ENCODE measurements at places on chromosomes 2 and 18. TPM values are rescaled to one million over a fixed set of nuclear protein-coding genes. Genes with fewer than 3 reads are reported as not detected.

- DNase-seq, result peak; percentile 16
These were observed 64.9 kb downstream of the MCFD2 start for GRCh38 chr2:46850742-46851141.

- DNase-seq, result no peak
These were observed 153.0 kb downstream of the GBX2 start for GRCh38 chr2:236015171-236015570.

DNA sequence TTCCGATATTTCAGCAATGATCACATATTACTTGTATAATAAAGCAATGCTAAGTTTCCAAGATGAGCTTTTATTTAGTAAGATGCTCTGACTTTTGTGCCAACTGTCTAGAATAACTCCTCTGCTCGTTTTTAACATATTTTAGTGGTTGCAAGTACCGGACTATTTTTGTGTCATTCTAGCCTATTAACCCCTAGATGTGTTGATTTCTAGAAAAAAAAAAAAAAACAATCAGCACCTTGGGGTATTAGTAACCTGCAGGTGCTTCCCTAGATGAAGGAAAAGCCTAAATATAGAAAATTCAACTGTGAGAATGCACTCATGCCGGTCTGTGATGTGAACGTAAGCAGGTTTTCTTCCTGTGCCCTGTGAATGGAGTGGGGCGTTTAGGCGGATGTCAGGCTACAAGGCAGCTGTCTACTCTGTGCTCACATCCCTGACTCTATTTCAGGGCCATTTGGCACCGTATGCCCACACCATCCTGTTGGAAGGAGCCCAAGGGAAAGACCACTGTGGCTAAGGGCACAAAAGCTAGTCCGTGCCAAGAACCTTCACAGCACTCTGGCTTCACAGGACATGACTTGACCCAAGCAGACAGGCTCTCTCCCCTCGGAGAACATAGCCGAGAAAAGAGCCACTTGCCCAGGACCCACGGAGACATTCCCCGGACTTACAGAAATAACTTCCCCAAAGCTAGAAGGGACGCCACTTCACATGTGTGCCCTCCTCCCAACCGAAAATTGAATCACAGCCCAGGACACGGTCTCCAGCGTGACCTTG lies 60.9 kb upstream of the AGAP1 start:
- no peak for DNase-seq

DNA sequence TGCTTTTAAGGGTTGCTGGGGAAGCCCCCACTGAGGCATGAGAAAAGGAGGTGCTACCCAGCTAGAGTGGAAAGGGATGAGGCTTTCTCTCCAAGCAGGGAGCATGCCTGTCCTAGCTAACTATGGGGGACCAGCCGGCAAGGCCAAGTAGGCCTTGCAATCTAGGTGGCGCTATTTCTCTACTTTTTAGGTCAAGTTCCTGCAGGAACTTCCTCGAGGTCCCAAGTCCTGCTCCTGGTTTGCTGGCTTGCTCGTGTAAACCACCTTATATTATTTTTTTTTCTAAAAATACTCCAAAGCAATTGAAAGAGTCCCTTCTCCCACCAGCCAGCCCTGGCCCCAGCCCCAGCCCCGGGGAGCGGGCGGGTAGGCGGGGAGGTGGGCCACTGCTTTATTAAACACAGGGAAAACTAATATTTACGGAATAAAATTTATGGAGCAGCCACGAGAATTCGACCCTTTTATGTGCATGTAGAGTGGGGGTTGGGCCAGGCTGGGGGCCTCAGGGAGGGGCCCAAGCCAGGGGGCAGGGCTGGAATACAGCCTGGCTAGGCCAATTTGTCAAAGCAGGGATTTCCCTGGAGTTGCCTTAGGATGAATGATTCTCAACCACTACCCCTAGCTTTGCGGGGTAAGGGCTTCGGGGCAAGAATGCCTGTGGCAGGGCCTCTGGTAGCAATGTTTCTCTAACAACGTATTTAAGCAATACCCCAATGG lies 12.8 kb upstream of the IHH start:
- DNase-seq, result no peak

GRCh38 chr2:135586148-135586547 lies 54.9 kb downstream of the R3HDM1 start:
- no peak for DNase-seq

- DNase-seq, result no peak
These were observed 13.5 kb upstream of the PIEZO2 start for GRCh38 chr18:11162889-11163288.

- no peak for DNase-seq
These were observed 214.9 kb upstream of the CHST9 start for GRCh38 chr18:27400001-27400400.

DNA sequence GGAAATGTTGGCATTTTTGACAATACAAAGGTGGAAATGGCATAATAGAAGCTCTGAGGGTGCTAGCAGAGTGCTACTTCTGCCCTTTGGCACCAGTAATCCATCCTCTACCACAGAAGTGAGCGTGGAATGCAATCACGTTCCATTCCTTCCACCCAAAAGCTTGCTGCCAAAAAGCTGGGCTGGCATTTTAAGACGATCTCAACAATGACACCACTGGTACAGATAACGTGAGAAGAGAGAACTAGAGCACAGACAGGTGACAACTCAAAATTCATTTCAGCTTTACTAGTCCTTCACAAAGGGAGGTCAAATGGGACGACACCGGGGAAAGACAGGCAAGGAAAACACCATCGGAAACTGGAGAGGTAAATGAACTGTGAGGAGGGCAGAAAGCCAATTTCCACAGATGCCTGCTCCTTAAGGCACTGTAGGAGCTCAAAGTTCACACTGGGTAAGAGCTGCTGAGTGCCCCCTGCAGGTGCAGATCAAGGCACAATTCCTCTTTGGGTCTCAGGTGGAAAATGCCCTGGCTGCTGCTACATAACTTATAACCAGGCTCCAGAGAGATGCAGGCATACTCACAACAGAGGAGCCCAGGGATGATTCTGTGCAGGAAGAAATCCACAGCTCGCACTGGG lies 50.7 kb upstream of the RNU4ATAC start:
- DNase-seq, result no peak

- no peak for DNase-seq
These were observed 663.3 kb downstream of the SUCLG1 start for GRCh38 chr2:83795777-83796176.

GRCh38 chr2:19356545-19357401 lies 1.6 kb downstream of the OSR1 start:
- DNase-seq, result no peak

GRCh38 chr2:68746408-68746807 lies 11.8 kb downstream of the ARHGAP25 start:
- no peak for DNase-seq

DNA sequence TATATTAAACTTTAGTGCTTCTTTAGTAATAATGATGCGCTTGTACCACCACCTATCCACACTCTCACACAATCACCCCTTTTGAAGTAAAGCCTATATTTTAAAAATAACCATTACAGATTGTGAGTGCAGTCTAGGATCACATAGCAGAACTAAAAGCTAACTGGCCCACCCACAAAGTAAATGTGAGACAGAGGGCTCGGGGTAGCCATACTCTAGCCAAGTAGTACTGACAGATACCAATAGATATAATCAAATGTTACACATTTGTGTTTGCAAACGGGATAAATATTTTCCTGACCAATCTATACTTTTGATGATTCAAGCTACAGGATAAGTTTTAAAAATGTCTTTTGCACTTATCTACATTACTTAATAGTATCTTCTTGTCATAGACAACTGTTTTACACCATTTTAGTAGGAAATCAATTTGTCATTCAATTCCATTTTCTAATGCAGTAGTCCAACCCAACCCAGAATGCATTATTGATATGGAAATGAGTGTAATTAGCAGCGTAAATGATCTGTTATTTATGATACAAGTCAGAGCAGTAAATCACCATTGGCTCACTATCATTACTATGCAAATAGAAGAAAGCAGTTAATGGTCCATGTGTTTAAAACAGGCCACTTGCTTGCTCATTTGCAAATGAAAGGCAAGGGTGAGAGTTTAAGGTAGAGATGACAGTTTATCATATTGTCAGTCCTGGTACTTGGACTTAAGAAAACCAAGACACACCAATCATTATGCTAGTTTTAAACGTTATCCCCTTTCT lies 111.8 kb downstream of the ERBB4 start:
- no peak for DNase-seq

GRCh38 chr2:98880266-98881152 lies 55.5 kb downstream of the CRACDL start:
- no peak for DNase-seq

DNA sequence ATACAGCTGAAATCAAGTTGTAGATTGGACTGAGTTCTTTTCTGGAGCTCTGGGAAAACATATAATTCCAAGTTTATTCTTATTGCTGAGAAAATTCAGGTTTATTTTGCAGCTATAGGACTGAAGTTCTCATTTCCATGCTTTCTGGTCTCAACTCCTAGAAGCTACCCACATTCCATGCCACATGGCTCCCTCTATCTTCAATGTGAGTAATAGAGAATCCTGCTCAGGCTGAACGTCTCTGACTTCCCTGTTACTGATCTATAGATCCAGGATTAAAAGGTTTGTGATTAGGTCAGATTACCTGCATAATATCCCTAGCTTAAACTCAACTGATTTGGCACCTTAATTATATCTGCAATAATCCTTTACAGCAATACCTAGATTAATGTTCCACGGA lies 453.8 kb upstream of the MC4R start:
- DNase-seq, result no peak

GRCh38 chr2:149860276-149860921 lies 272.8 kb upstream of the MMADHC start:
- DNase-seq, result no peak

DNA sequence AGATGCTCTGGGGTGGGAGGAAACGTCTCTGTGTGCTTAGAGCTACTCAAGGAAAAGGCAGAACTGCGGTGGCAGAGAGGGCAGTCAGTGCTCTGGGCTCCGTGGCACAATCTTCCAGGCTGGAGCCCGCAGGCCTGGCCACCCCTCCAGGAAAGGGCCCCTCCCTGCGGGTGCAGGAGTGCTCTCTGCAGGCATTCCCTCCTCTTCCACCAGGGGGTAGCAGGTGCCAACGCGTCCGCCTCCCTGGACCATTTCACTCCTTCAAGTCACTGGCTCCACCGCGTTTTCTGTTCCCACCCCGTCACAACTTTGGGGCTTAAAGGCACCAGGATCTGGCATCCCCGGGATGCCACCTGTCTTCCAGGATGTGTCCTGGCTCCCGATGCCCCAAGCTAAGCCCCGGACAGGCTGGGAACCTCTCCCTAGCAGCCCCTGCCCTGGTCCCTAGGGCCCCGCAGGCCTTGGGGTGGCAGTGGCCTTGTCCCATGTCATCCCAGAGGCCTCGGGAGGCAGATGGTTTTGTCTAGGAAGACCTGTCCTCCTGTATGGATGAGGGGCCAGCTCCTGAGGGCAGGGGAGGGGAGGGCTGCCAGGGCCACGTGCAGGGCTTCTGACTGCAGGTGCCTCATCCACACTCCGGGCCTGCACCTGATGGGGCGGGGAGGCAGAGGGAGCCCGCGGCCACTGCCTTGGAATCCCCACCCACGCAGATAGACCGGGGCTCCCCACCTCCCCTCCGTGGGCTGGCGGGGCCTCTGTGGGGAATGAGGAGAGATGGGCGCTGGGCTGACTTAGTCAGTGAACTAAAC lies 26.4 kb downstream of the KCNIP3 start:
- no peak for DNase-seq

- DNase-seq, result no peak
These were observed 16.5 kb upstream of the SLC16A14 start for GRCh38 chr2:230085201-230085600.

- DNase-seq, result no peak
These were observed 31.5 kb downstream of the CFAP210 start for GRCh38 chr2:169662744-169663143.

DNA sequence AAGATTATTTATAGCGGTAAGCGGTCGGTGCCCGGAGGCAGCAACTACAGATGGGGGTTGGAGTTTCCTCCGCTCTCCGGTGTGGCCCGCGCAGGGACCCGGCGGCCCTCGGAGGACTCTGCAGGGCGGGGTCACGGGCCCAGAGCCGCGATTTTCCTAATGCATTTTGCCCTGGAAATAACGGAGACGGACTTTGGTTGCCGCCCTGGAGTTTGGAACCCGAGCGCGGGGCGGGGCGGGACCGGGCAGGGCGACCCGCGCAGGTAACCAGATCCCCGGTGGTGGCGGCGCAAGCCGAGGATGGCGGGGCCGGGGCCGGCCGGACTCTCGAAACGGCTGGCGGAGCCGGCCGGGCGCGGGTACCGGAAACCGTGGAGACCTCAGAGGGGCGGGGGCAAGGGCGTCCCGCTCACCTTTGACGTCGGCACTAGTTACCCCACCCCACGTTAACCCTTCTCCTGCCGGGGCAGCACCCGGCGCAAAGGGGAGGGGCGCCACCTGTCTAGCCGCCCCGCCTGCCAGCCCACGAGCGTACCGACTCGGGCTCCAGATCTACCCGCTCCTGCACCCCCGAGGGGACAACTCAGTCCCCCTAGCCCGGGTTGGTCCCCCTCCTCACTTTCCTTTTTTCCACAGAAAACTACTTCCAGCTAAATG lies 2.9 kb downstream of the CYP26B1 start:
- peak; percentile 72 for DNase-seq

GRCh38 chr2:27369471-27370025 lies 590 bp downstream of the EIF2B4 start:
- no peak for DNase-seq

- DNase-seq, result no peak
These were observed 7.5 kb downstream of the BAZ2B start for GRCh38 chr2:159608723-159609308.

DNA sequence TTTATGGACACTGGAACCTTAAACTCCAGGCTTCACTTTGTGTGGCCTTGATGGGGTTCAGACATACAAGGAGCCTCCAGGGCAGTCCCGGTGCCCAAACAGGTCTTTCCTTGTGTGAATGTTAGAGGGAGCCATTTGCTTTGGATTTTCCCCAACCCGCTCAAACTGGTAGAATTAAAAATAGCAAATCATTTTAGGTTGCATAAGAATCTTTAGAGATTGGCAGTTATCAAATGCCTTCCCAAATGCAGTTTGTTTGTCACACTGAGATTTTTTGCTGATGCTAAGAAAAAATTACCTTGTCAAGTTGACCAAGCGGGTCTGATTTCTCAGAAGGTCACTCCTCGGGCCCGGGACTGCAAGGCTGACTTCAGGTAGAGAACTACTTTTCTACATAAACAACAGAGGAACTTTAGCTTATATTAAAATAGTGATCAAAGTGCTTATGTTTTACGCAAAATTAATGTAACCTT lies 36.4 kb downstream of the ATP6V1C2 start:
- DNase-seq, result no peak

- DNase-seq, result no peak
These were observed 147.1 kb upstream of the OTOS start for GRCh38 chr2:240287496-240288086.

ALS2 gene
- 19.4 TPM for total RNA-seq

C2orf80 gene
- total RNA-seq, result not detected

GRHL1 gene
- total RNA-seq, result 4.6 TPM

DNAJC5G gene
- total RNA-seq, result not detected

TUBA4A gene
- total RNA-seq, result 38.0 TPM

SESTD1 gene
- 15.7 TPM for total RNA-seq

LYG1 gene
- 0.90 TPM for total RNA-seq

CD207 gene
- total RNA-seq, result 0.16 TPM

PJVK gene
- 1.3 TPM for total RNA-seq

PFN4 gene
- total RNA-seq, result not detected

HS1BP3 gene
- total RNA-seq, result 17.8 TPM

SERPINB11 gene
- total RNA-seq, result not detected

C1QL2 gene
- not detected for total RNA-seq

ATP8B1 gene
- total RNA-seq, result 18.4 TPM

CRYGC gene
- not detected for total RNA-seq

DCDC2C gene
- not detected for total RNA-seq

GLB1L gene
- total RNA-seq, result 2.4 TPM

TGFA gene
- 4.3 TPM for total RNA-seq

GNLY gene
- 1.1 TPM for total RNA-seq

CNTNAP5 gene
- not detected for total RNA-seq

Measured in right lobe of liver (tissue), 6 donors.